ENCODE measurements at places on chromosomes 6 and 20. TPM values are rescaled to one million over a fixed set of nuclear protein-coding genes. Genes with fewer than 3 reads are reported as not detected.

Gene KCNK15
- 0.26 TPM for total RNA-seq

Gene HLA-DOA
- total RNA-seq: not detected

Gene COL11A2
- total RNA-seq: under 0.01 TPM

Gene TMEM74B
- not detected for total RNA-seq

Gene TREML2
- not detected for total RNA-seq

Gene LTB
- total RNA-seq: not detected

Gene DEFB123
- not detected for total RNA-seq

Gene HMGCLL1
- not detected for total RNA-seq

Gene AKAP7
- total RNA-seq: 1.3 TPM
